ENCODE measurements at places on chromosomes 1 and 21.

- no peak for DNase-seq
These were observed 284.0 kb downstream of the RPS6KC1 start for GRCh38 chr1:213335084-213335483.

DNA sequence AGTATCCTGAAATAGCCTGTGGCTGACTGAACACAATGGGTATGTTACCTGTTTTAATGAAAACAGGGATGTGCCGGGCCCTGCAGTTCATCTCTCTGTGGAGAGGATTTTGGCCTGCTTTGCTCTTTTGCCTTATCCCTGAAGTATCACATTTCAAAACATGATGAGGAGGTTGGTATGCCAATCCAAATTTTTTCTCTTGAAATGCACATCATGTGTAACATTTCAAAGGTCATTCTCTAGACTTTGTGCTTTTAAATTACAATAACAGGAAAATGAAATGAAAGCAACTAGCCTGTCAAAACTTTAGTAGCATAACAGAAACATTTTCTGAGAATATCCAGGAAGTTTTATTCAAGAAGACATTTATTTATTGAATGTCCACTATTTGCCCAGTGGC lies 118.9 kb downstream of the SLC44A5 start:
- no peak for DNase-seq

DNA sequence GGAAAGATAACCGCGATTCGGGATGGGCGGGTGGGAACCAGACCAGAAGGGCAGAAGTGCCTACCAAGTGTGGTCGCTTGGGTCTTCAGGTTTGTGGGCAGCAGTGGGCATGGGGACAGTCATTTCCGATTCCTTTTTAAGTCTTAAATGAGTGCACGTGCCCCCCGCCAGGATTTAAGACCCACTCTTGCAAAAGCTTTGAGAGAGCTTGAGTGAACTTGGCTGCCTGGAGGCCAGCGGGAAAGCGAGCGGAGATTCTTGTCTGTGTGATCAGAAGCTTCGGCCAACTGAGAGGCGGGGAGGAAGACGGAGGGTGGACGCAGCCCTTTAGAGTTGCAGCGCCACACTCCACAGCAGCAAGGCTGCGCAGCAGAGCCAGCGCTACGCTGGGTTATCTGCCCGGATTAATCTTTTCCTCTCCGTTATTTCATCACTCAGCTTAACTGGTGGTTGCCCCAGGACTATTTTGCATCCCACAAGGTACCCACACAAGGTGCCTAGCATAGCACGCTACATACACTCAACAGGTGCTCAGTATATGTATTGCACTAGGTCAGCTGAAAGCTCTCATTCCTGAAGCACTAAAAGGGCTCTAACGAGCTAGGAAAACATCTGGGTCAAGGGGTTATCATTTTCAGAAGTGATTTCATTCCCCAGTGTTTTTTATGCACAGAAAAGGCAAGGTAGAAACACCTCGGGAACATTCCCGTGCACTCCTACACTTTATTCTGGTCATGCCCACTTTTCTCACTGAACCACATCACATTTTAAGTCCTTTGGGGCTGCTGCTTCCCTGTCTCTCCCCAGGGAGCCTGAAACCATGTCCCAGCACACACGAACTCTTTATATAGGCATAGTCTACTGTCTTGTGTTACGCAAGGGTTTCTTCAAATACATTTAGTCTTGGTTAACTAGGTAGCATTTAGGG lies 1.5 kb upstream of the BATF3 start:
- peak; percentile 46 for DNase-seq

DNA sequence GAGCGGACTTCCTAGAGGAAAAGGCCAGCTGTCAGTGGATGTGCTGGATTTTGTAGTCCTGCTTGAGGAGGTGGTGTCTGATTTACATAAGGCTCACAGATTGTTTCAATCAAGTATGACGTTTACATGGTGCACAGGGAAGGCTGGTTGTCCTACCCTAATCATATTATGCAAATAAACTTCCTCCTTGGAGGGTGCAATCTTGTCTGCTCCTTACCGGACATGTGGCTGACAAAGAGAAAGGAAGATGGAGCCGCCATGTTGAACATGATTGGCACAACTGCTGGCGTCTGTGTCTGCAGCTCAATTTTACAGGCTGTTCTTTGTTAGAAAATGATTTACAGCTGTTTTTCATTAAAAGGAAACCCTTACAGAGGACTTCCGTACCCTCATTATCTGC lies 1656.1 kb downstream of the KCNT2 start:
- no peak for DNase-seq

DNA sequence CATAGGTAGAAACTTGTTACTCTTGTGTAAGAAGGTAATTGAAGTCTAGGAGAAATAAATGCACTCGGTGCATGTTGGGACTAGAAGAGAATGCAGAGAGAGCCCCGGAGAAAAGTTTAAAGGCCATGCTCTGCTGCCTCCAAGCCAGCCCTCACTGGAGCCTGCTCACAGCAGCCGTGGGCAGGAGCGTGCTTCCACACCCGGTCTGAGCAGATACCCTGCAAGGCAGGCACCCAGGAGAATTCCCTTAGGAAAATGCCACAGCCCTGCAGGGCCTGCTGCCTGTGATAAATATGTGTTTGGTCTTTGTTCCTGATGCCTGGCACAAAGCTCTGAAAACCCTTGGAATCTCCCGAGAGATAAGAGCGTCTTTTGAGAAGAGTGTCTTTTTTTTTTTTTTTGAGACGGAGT lies 22.8 kb downstream of the C2CD2 start:
- no peak for DNase-seq

GRCh38 chr1:101928829-101929228 lies 67.9 kb downstream of the OLFM3 start:
- DNase-seq = no peak

DNA sequence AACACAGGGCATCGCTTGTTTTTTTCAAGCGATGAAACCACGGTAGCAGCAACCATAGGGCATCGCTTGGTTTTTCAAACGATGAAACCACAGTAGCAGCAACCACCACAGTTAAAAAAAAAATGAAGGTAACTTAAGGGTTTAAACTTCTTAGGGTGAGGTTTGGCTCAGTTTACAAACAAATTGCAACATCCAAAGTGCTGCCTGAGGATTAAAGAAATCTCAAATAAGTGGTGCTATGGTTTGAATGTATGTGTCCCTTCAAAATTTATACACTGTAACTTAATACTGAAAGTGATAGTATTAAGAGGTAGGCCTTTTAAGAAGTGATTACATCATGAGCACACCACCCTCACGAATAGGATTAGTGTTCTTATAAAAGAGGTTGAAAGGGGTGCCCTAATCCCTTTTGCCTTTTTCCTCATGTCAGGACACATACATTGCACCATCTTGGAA lies 6.4 kb upstream of the GBP5 start:
- no peak for DNase-seq

GRCh38 chr1:212255705-212256307 lies 29.4 kb upstream of the PPP2R5A start:
- DNase-seq = no peak

DNA sequence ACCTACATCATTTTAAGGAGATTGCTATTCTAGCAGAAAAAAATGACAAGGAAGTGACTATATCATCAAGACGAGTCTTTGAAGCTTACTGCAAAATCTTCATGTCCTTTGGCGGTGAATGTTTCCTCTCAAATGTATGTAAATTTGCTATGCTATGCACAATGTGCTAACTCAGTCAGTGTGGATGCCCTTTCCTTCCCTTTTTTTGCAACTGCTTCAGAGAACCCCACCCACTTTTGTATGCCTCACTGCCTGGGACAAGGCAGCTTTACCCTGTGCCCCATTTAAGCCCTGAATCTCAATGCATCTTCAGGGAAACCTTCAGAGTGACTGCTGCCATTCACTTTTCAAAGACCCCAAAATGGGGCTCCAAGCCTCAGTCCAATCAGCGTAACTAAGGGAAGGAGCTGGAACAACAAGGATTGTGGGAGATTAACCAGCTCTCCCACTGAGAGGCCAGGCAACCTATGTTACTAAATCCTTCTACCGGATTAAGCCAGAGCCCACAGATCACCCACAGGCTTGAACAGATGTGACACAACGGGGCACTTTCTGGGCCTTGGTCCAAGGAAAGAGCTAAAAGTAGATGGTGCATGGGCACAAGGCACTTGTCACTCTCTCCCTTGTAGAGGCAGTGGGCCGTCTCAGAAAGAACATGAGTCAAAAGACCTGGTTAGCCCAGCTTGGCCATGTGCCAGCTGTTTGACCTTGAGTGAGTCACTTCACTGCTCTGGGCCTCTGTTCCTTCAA lies 154.4 kb downstream of the PLPP3 start:
- no peak for DNase-seq

DNA sequence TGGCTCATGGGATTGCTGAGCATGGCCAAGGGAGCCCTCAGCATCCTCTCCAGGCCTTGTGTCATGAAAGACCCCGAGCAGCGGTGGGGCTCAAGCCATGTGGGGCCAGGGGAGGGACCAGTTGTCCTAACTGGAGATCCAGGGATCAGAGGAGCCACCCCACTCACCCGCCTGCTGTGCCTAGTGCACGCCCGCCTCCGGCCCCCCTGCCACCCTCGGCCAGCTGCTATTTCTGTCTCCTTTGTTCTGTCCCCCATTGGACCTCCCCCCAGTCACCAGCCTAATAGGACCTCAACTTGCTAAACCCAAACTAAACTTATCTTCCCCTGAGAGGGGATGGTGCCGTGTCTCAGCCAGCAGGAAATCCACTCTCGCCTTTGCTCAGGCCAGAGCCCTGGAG lies 44.4 kb downstream of the TP73 start:
- no peak for DNase-seq

DNA sequence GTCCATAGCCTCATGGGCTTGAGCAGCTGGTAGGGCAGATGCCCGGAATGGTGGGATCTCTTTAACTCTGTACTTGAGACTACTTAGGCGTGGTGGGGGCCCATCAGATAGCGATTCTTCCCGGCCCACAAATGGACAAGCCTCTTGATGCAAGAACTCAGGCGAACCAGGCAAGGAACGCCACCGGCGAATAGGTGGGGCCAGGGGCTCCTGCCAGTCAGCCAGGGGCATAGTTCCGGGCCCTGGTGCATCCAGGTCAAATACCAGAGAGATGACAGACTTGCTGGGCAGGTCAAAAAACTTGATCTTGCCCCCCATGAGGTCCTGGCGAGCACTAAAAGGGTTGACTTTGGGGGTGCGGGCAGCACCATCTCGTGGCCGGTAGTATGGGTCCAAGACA lies 4.8 kb upstream of the MUTYH start:
- DNase-seq = no peak

DNA sequence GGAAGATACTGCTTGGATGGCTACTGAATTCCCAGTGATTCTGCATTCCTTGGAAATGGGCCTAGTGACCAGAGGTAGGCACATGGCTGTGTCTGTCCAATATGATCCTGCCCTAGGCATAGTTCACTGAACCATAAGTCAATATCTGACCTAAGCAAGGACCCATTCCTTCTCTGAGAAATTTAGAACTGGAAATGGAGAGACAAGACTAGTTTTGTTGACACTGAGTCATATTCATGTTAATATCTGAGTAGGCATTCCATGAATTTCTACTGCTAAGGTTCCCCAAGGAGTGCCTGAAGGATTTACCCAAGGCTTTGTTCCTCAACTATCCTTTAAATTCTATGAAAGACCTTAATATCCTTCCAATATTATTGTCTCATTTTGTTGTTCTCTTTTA lies 329.8 kb upstream of the BEND5 start:
- DNase-seq = no peak

GRCh38 chr1:32538887-32539583 lies at the start of gene ZBTB8A:
TSS of gene ZBTB8A (plus strand) at chr1:32539427. CDS start at chr1:32592932, 53,505 bp downstream.
- DNase-seq = peak; percentile 65

- DNase-seq = no peak
These were observed 310.9 kb downstream of the SIPA1L2 start for GRCh38 chr1:232319072-232319471.

GRCh38 chr1:216183007-216183406 lies 240.2 kb downstream of the USH2A start:
- DNase-seq = no peak

GRCh38 chr1:200867018-200867811 lies 5.6 kb upstream of the GPR25 start:
- DNase-seq = no peak

DNA sequence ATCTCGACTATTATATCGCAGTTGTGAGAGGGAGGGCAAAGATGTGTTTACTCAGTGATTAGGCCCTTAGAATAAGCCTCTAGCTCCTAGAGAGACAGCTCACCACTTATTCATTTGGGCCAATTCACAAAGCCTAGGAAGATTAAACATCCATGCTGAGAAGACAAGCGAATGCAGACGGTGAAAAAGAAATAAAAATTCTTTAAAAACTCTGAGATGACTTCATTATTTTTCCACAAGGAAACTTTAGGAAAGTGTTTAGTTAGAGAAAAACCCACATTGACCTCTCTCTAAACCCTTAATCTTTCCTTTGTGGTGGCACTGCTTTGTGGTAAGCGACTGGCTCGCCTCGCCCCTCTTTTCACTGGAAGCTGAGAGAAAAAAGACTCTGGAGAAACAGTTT lies 146.8 kb upstream of the DMRTA2 start:
- peak; percentile 62 for DNase-seq

GRCh38 chr1:156420205-156421061 lies 51.4 kb downstream of the RHBG start:
- no peak for DNase-seq

GRCh38 chr1:245334827-245335490 lies 180.2 kb downstream of the KIF26B start:
- DNase-seq = no peak

DNA sequence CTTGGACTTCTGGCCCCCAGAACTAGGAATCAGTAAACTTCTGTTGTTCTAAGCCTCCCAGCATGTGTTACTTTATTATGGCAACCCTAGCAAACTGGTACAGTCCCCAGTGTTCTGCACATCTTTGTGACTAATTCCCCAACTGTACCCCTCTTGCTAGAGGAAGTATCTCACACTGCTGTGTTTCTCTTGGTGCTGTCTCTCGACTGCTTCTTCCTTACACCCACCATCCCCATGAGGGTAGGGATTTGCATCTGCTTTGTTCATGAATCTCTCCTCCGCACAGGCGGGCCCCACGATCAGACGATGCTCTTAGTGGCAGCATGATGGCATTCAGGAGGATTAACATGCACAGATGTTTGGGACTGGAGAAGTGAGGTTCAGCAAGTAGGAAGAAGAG lies 46.7 kb downstream of the CLIC6 start:
- no peak for DNase-seq

DNA sequence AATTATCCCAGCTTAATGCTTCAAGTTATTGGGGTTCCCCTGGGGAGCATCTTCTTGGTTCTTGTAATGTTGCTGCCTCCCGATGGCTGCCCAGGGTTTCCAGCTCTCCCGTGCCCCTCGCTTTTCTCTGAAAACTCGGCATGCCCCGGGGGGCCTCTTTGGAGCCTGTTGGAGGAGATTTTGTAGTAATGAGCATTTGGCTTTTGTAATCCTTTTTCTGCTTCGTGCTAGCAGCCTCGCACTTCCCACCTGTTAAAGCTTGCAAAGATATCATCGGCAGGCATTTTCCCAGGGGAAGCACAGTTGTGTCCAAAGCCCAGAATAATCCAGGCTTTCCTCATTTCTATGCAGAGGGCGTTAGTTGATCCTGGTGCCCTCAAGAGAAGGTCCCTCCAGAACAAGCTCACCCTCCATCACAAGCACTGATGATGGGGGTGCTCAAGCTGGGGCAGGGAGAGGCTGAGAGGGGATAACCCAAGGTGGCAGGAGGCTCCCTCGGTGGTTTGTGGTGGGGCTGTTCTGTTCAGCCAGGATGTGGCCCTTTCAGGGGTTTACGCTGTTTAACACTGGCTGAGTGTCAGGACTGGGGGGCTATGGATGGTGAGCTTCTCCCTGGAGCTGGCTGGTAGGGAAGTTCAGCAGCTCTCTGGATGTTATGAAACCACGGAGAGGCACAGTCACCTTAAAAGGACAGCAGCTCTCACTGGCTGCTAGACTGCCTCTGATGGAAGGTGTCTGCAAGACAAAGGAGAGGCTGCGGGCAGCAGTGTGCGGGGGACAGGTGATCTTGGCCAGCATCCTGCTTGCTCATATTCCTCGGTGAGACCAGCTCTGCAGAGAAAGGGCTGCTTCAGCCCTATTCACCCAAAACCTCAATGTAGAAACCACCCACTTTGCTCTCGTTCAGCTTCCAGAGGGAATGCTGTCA lies 477.1 kb upstream of the VAMP3 start:
- DNase-seq = no peak
